Stimulated activated CD4-positive, alpha-beta T cell treated with anti-CD3 and anti-CD28 coated beads, Interleukin-2, amount 100 ng/mL, for 4 hours (primary cell): ENCODE measurements at places on chromosomes 13 and 19.

DNA sequence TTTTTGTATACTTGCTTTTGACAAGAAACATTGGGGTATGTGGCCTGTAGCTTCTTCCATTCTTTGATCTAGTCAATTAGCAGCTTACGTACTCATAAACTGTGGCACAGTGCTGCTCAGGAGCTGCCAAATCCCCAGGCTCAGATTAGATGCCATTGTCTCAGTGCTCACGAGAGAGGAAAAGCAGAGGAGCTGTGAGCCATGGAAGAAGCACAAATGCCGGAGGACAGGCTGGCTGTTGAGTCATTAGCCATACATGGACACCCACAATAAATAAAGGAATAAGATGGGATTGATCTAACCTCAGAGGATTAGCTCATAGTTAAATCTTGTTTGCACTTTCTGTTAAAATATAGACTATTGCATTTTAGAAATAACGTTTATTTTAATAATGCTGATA lies 121.7 kb downstream of the POSTN start:
- DNase-seq: no peak

GRCh38 chr13:37652596-37652995 lies 54.0 kb upstream of the POSTN start:
- no peak for DNase-seq

GRCh38 chr13:78598966-78599644 lies 4.2 kb downstream of the POU4F1 start:
- DNase-seq: no peak

- DNase-seq: no peak
Measured at GRCh38 chr19:51122112-51122981, 2.4 kb upstream of the SIGLEC9 start.

DNA sequence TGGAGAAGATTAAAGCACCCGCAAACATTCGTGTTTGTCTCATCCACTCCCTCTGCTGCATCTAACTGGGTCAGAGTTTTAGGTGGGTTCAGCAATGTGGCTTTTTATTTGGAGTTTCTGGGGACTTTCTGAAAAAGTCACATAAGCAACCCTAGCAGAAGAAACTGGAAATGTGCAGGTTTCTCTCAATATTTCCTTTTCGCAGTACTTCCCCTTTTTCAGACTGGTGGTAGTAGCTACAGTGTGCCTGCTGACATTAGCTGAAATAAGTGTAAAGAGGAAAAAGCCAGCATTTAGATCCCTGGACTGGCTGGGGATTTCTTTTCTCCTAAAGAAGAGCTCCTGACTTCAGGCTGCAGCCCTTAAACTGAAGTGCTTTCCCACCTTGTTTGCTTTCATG lies 15.9 kb upstream of the OLFM4 start:
- DNase-seq: no peak

DNA sequence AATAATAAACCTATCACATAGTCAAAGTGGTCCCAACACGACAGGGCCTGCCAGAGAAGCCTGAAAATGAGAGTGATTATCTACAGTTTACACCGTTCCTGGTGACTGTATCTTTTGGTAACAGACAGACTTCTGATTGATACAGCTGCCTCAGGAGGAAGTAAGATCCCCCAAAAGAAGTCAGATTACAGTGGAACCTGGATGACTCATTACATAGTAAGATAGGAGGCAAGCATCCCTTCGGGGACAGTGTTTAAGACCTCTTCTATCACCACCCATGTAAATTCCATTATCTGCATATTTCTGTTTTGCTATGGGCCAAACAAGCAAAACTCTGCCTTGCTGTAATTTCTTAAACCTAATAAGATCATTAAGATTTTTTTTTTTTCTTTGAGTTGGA lies 44.0 kb upstream of the FLT1 start:
- DNase-seq: no peak

DNA sequence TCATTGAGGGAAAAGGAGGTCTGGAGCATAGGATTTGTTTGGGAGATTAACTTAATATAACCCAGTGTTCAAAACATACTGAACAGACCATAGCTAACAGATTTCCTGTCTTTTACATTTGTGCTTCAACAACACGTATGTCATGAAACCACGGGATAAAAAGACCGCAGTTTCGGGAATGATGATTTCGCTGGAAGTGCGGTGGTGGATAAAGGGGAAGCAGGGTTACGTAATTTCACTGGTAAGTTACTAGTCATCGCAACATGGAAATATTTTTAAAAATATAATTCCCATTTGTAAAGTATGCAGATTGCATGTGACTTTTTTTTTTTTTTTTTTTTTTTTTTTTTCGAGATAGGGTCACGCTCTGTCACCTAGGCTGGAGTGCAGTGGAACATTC lies 237.4 kb downstream of the LMO7 start:
- no peak for DNase-seq

GRCh38 chr19:38812841-38813320 lies at the start of gene LGALS4:
Gene LGALS4, minus strand, starts transcription at chr19:38812945. Its CDS starts 59 bp downstream, at chr19:38812886.
- no peak for DNase-seq

- DNase-seq: no peak
Measured at GRCh38 chr19:46724468-46724867, 7.6 kb upstream of the PRKD2 start.
